ENCODE measurements at places on chromosomes 4 and X.

GRCh38 chr4:71110499-71110898 lies 117.0 kb downstream of the DCK start:
- no peak for DNase-seq

GRCh38 chrX:154600759-154601374 lies 15.9 kb downstream of the CTAG1A start:
- no peak for DNase-seq

- DNase-seq: no peak
Observed at GRCh38 chr4:150493851-150494250, 88.1 kb upstream of the MAB21L2 start.

DNA sequence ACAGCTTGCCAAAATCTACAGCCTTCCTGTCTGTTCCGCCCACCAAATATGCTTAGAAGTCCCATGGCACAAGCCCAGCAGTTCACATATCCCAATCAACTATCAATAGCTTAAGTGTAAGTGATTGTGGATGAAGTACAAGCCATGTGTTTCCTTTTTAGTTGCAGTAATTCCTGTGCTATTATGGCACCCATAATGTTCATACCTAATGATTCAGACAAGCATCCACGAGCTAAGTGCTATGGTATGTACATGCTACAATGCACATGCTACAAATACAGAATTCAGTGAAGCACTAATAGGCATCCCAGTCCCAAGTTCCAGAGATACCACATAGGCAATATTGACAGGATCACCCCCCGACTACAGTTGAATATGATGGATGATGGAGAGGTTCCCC lies 94.5 kb downstream of the PCDH19 start:
- DNase-seq: no peak

- no peak for DNase-seq
Observed at GRCh38 chr4:154590329-154591006, at the start of gene FGA. FGA (minus strand) TSS chr4:154590742; CDS start chr4:154590687, 55 bp downstream.

Measured in stimulated activated CD4-positive, alpha-beta T cell treated with anti-CD3 and anti-CD28 coated beads, Interleukin-15, amount 100 ng/mL, for 1 hour (primary cell).